ENCODE measurements at places on chromosomes 5 and 9. TPM values are rescaled to one million over a fixed set of nuclear protein-coding genes. Genes with fewer than 3 reads are reported as not detected.
A peak's percentile ranks its signal among the peaks of the same experiment; 100 is the strongest.

MAPK9 gene
- 43.6 TPM for total RNA-seq

DNA sequence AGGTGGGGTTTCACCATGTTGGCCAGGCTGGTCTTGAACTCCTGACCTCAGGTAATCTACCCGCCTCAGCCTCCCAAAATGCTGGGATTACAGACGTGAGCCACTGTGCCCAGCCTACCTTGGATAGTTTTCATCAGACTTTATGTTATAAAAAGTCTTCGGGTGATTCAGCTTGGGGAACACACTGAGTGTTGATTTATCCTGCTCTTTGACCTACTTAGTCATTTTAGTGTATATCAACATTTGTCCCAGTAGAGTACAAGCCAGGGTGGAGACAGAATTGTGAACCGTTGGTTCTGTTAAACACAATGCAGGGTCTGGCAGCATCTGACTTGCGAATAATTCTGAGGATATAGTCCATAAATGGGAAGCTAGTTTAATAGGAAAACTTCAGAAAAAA is 39.7 kb downstream of the NFX1 start:
- no peak for DNase-seq

MARVELD2 gene
- 1.3 TPM for total RNA-seq

- no peak for DNase-seq
Measured at GRCh38 chr9:24516463-24516862, 29.2 kb downstream of the IZUMO3 start.

ARSI gene
- 0.49 TPM for total RNA-seq

- DNase-seq, result no peak
Measured at GRCh38 chr9:96493757-96494156, 43.8 kb downstream of the HABP4 start.

DNA sequence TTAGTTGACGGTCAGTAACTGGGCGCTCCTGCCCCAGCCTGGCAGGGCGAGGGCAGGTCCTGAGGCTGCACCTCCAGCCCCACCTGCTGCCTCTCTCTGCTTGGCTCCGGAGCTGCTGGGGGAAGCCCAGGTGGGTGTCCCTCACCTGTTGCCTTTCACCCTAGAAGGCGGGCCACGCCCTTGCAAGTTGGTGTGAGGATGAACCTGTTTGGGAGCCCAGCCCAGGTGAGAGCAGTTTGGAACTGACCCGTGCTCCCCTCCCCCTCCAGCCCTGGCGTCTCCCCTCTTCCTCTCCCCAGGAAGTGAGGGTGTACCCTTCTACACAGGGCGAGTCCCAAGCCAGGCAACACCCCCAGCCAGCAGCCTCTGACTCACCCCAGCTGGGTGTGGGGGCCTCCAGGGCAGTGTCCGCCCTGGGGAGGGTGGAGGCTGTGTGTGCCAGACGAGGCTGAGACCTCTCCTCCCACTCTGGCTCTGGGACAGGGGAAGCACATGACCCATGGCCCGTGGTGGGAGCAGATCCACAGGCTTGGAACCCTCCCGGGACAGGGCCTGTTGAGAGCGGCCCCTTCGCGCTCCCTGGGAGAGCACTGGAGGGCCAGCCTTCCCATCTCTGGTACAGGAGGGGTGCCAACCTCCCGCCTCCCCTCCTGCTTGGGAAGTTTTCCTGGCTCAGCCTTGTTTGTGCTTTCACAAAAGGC is 10.4 kb downstream of the LRRC8A start:
- DNase-seq, result peak; percentile 97

PHF24 gene
- total RNA-seq, result 0.36 TPM

GRCh38 chr9:110258690-110259091 is 2.4 kb upstream of the TXN start:
- DNase-seq, result no peak

ROR2 gene
- total RNA-seq, result 36.7 TPM

DNA sequence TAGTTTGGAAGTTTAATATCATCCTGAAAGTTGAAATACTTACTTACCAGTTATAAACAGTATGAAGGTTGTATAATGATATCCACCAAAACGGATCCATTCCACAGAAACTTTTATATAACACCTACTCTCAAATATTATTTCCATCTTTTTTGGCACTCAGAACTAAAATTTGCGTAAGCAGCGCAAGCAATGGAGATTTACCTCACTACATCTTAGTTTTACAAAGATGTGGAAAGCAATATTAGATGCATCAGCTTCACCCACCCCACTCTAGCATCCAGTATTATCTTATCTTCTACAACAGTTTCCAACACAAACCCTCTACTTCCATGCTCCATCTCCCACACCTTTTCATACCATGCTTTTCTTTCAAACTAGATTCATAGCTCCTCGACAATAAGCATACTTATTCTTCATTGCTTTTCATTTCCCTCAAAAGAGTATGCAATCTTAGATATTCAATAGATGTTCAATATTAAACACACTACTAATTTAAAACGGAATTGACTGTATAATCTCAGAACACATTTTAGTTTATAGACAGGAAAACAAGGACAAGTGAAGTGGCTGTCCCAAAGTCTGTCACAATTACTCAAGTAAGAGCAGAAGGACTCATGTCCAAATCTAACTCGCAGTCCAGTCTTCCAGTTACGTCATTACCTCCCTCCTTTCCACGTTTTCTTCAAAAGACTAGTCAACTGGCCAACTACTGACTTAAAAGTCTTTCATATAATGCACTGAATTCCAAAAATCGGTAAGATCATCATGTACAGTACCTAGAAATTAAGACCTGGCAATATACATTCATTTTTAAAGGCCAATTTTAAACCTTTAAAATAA is 2.2 kb downstream of the PPP2CA start:
- no peak for DNase-seq

- DNase-seq, result no peak
Measured at GRCh38 chr5:17252543-17252942, 35.1 kb downstream of the BASP1 start.
